ENCODE measurements at places on chromosomes 7 and 10.

- DNase-seq: peak; percentile 68
Measured at GRCh38 chr7:2309889-2310331, 4.3 kb downstream of the SNX8 start.

DNA sequence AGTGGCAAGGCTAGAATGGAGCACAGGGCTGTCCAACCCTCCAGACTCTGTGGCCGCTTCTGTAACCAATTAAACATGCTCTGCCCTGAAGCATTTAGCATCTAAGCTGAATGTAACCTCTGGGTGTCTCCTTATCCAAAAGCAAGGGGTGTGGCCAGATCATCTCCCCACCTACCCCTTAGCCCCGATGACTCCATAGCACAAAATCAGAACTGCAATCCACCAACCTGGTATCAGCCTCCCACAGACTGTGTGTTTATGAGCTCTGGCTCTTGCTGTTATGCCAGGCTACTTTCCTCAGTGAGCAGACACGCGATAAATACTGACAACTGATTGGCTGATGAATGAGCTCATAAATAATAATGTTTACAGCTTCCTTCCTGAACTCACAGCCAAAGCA is 3.2 kb downstream of the FRMD4A start:
- peak; percentile 21 for DNase-seq

DNA sequence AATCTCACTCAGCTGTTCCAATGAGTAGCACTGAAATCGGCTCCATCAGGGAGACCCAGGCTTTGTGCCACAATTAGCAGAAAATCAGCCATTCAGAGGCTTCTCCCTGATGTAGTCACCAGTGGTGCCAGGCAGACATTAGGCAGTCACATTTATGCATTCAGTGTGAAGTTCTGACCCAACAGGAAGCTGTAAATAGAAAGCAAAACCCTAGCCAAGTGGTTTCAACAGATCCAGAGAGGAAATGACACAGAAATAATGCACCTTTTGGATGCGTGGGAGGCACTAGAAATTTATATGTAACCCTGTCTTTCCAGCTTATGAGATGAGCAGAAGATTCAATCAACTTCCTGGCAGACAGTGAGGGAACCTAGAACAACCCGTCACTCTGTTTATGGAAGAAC is 186.4 kb downstream of the PDE1C start:
- DNase-seq: no peak

GRCh38 chr7:41706228-41706930 is 3.5 kb upstream of the INHBA start:
- DNase-seq: no peak

- no peak for DNase-seq
Measured at GRCh38 chr10:60430017-60430416, 40.3 kb upstream of the ANK3 start.

GRCh38 chr7:78472519-78472918 is 673.9 kb downstream of the PHTF2 start:
- DNase-seq: no peak

DNA sequence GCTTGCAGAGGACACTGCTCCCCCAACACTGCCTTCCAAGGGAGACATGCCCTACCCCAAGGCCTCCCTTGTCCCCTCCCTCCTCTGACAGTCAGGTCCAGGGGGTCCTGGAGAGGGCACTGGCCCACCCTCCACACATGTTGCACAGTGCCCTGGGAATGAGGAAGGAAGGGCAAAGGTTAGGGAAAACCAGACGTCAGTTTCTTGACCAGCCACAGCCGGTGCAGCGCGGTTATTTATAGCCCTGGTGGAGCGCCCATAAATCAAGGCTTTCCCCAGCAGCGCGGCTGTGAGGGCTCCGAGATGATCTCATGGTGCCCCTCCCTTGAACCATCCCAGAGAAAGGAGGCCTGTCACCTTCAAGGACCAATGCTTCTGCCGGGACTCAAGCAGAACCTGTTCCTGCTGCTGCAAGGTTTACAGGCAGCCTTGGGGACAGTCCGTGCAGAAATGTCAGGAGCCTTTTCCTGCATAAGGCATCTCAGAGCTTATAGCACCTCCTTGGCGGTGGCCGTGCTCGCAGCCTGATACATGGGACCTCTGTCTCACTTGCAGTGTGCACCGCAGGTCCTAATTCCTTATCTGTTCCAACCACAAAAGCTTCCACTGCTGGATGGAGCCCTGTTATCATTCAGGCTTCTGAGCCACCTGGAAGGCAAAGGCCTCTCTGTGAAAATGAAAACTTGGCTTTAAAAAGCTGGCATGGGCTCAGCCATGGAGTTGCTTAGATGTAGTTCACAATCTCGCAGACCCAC is 127.3 kb downstream of the LHPP start:
- DNase-seq: no peak

DNA sequence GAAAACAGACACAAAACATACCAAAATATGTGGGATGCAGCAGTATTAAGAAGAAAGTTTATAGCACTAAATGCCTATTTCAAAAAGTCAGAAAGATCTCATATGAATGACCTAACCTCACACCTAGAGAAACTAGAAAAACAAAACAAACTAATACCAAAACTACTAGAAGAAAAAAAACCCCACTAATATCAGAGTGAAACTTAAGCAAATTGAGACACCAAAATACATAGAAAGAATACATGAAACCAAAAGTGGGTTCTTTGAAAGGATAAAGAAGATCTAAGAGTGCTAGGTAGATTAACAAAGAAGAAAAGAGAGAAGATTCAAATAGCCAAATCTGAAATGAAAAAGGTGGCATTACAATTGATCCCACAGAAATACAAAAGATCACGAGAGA is 494.1 kb downstream of the SH2D4B start:
- DNase-seq: no peak

- no peak for DNase-seq
Measured at GRCh38 chr7:27955011-27955410, 215.0 kb downstream of the TAX1BP1 start.
